ENCODE measurements at places on chromosomes 3 and 15.

DNA sequence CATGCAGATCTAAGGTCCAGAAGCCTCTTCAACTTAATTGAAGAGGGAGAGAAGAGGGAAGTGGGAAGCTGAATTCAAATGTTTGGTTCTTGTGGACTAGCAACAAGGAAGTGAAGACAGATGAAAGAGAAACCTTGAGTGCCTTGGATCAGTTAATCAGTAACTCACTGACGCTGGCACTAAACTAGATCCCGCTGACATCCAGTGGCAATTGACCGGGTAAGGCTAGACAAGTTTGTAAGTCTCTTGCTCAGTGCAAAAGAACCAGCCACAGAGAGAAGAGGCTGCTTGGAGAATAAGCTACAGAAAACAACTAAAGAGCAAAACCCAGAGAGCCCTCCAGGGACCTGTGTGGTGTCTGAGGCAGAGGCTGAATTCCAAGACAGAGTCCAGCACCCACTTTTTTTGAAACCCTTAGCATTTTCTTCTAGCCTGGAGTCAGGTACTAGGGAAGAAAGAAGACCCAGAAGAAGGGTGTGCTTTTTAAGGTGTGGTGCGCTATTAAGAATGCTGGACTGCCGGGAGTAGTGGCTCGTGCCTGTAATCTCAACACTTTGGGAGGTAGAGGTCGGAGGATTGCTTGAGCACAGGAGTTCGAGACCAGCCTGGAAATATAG, 6.9 kb downstream of the PLCH1 start:
- DNase-seq = no peak

DNA sequence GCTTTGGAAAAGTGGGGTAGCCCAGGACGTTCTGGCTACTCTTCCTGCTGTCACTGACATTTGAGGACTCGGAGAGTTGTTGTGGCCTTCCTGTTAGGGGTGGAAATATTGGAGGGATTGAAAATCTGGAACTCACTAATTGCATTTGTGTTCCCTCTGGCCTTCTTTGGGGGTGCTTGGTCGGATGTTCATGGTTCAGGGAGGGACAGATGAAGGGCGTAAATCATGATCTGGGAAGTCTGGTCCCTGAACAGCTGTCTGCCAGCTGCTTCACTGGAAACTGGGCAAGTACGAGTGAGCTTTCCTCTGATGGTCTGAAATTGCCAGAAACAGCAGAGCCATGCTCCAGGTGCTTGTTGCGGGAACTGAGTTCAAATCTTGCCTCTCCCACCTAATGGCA, 327.8 kb upstream of the C2CD4B start:
- no peak for DNase-seq

DNA sequence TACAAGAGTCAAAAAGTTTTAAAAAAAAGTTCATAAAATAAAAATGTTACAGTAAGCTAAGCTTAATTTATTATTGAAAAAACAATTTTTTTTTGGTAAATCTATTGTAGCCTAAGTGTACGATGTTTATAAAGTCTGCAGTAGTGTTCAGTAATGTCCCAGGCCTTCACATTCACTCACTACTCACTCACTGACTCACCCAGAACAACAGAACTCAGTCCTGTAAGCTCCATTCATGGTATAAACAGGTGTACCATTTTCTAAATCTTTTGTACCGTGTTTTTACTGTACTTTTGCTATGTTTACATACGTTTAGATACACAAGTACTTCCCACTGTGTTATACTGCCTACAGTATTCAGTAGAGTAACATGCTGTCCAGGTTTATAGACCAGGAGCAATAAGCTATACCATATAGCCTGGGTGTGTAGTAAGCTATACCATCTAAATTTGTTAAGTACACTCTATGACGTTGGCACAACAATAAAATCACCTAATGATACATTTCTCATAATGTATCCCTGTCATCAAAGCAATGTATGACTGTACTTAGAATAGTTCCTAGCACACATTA, 41.2 kb upstream of the ZDHHC23 start:
- DNase-seq = no peak

GRCh38 chr15:69391046-69391757, 22.9 kb upstream of the KIF23 start:
- no peak for DNase-seq

DNA sequence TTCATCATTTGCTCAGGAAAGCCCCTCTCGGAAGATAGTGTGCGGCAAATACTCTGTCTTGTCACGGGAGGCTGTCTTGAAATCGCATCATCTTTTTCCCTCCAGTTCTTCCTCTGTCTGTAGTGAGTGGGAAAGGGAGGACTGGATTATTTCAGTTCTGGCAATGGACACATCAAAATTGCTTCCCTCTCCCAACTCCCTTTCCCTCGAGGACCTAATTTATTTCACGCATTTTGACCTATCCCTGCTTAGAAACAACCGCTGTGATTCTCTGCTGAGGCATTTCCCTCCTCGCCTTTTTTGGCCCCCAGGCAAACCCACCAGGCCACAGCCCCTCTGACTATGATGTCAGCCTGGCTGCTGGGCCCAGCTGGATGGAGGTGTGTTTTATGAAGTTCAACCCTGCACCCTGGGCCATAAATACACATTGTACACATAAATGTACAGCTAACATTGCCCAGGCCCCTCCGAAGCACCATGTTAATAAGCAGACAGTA, 138.7 kb upstream of the LRTM1 start:
- no peak for DNase-seq

- no peak for DNase-seq
Measured at GRCh38 chr15:69415381-69415780, 1.2 kb downstream of the KIF23 start.

DNA sequence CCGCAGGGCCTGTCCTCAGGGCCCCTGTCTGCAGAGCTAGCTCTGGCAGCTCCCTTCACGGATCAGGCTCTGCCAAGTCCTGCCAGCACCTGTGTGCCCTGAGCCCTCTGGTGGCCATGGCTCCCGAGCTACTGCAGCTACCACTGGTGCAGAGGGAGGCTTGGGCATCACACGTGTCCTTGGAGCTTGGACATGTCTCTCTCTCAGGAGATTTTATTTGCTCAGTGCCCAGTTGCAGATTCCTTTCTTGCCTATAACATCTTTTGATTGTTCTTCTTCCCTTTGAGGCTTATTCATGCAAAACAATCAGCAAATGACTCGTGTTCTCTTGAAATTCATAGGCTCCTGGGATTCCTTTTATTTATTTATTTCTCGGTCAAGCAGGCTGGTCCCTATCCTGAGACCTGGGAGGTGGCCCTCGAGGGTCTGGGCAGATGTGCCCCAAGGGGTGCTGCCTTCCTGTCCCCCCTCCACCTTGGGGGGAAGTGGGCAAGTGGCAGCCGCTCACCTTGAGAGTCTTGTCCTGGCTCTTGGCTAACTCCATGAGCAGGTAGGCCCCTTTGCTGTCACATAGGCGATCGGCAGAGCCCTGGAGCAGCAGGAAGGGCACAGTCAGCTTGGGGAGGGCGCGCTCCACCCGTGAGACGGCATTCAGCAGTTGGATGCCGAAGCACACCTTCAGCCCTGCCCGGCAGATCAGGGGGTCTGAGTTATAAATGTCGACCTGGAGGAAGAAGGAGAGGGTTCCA, 21.9 kb downstream of the ABTB1 start:
- no peak for DNase-seq
